ENCODE measurements at places on chromosomes 16 and 17. TPM values are rescaled to one million over a fixed set of nuclear protein-coding genes. Genes with fewer than 3 reads are reported as not detected.

SMIM5 gene
- total RNA-seq = 1.7 TPM

DNA sequence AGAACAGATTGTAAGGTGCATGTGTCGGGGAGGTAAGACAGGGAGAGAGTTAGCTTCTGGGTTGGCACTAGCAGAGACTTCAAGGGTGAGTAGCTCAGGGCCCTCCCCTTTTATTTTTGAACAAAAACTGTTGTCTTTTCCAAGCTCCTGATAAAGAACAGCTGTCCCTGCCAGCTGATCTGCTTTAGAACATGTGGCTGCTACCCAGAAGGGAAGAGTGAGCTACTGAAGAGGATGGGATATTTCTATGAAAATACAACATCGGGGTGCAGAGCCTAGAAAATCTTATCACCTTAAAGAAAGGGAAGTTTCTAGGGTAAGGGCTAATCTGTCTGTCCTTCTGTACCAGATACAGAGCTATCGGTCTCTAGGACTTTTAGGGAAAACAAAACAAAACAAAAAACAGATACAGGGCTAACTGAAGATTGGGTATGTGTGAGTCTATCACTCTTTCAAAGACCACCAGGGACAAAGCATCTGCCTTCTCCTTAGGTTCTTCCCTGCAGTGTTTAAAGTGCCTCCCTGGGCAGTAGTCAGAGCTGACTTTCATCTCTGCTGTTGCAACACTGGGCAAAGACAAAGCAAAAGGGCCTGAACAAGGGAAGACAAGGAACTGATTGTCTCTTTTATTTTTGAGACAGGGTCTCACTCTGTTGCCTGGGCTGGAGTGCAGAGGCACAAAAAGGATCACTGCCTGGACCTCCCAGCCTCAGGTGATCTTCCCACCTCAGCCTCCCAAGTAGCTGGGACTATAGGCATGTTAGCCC lies 5.0 kb upstream of the DHRS13 start:
- DNase-seq = no peak

TSPOAP1 gene
- total RNA-seq = 22.5 TPM

OR3A3 gene
- not detected for total RNA-seq

DNA sequence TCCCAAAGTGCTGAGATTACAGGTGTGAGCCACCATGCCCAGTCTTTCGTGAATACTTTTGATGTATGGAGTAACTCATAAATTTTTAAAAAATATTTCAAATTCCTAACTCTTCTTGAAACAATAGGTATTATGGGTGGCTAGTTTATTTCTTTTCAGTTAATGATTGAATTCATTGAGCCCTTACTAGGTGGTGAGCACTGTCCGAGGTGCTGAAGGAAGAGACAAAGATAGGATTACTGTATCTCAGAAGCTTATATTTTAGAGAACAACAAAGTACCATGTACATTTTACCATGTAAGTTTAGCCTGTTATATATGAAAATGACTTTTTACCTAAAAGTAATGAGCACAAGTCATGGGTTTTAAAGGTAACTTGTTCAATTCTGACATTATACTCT lies 418.3 kb downstream of the NPIPA7 start:
- no peak for DNase-seq

SEZ6 gene
- not detected for total RNA-seq

- DNase-seq = no peak
Observed at GRCh38 chr16:73547552-73548403, 499.9 kb upstream of the ZFHX3 start.

- no peak for DNase-seq
Observed at GRCh38 chr16:17129971-17130370, 340.8 kb downstream of the XYLT1 start.

DHRS7C gene
- total RNA-seq = not detected

TEKT3 gene
- not detected for total RNA-seq

DNA sequence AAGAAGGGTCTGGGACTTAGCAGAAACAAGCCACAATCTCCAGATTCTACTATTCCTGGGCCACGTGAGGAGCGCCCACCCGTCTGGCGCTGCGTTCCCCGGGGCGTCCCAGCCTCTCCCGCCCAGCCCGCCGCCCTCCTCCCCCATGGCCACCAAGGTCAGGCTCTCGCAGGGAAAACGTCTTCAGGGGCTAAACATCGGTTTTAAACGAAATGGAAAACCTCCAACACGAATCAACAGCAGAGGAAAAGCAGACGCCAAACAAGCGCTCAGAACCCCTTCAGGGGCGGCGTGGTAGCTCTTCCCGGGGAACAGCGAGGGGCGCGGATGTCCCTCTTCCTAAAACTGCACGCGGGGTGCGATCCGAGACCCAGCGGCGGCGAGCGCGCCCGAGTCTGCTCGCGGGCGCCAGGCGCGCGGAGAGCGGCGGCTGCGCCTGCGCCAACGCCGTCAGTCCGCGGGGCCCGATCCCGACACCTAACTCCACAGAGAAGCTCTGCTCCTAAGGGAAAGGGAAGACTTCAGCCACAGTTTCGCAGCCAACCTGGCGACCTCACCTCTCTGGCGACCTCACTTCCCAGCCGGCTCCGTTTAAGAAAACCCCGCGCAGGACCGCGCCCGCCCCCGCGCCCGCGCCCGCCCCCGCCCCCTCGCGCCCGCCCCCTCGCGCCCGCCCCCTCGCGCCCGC lies 505 bp upstream of the COG1 start:
- DNase-seq = peak; percentile 63

P2RX1 gene
- 26.0 TPM for total RNA-seq

DNA sequence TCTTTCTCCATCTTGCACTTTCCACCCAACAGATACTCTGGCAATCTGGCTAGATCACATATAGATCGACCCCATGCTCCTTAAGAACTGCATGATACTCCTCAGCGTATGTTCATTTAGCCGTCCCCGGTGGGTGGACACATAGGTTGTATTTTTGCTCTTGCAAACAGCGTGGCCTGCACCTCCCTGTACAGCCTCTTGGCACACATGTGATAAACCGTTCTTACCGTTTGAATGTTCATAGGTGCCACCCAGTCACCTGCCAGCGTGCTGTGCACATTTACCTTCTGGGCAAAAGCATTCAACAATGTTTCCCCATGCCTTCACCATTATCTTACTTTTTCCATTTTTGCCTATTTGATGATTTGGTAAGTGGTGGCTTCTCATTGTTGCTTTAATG lies 6.2 kb downstream of the TNP2 start:
- DNase-seq = no peak

RNF43 gene
- 1.5 TPM for total RNA-seq

- no peak for DNase-seq
Observed at GRCh38 chr17:7250695-7251627, 573 bp downstream of the CTDNEP1 start.
